ENCODE measurements at places on chromosomes 1 and 21.
A peak's percentile ranks its signal among the peaks of the same experiment; 100 is the strongest.

DNA sequence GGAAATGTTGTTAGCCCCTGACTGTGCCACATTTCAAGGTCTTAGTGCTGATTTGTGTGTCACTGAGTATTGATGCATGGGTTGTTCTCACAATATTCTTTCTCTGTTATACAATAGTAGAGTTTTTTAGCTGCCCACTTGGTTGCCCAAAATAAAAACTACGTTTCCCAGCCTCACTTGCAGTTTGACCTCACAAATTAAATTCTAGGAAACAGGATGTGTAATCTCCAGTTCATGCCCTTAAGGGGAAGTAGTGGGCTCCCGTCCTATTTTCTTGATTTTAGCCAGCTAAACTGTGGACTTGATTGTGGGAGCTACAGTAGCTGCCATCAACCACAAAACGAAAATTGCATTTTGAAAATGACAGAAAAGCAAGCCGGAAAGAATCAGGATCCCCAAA is 27.3 kb upstream of the LAMC1 start:
- no peak for DNase-seq

DNA sequence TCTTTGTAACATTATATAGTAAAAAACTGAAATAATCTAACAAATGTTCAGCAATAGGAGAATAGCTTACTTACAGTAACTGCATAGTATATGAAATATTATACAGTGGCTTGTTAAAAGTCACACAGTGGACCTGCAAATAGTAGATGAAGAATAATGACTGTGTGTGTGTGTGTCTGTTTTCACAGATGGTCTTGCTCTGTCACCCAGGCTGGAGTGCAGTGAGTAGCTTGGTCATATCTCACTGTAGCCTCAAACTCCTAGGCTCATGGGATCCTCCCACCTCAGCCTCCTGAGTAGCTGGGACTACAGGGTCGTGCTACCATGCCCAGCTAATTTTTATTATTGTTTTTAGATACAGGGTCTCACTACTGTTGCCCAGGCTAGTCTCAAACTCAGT is 67.3 kb upstream of the KIAA1614 start:
- no peak for DNase-seq

DNA sequence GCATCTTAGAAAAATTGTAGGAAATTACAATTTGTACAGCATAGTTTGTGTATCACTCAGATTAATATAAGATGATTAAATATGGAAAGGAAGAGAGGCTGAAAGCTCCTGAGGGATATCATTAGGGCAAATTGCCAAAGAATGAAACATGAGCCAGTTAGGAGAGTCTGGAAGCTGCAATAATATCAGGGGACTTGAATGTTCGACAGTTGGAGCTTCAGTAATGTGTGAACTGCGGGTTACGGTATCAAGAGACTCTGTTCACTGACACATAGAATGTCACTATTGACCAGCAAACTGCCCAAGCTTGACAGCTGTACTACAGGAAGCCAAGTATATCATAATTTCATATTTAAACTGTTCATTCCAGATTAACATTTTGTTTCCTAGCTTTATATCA is 157.2 kb downstream of the DENND1B start:
- DNase-seq, result no peak

GRCh38 chr1:38585971-38586370 is 273.6 kb downstream of the RRAGC start:
- DNase-seq, result no peak

GRCh38 chr1:21334214-21335087 is 44.2 kb upstream of the ECE1 start:
- peak; percentile 60 for DNase-seq

DNA sequence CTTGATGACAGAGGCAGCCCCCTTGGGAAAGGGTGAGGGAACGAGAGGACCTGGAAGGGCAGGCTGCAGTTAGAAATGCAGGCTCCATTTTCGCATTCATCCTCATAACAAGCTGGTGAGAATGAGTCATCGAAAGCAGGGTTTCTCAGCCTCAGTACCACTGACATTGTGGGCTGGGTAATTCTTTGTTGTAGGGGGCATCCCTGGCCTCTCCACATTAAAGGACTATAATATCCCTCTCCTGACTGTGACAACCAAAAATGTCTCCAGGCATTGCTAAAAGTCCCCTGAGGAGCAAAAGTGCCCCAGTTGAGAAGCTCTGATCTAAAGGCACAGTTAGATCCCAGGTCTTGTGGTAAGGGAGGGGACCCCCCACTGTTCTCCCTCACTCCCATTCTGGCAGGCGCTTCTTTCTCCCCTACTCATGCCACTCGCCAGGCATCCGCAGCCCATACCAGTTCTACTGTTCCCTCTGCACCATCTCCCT is 20.4 kb downstream of the KCNN3 start:
- DNase-seq, result no peak

GRCh38 chr21:24514081-24514733 is 1093.1 kb downstream of the MRPL39 start:
- no peak for DNase-seq

- no peak for DNase-seq
These were observed 34.2 kb upstream of the ABCD3 start for GRCh38 chr1:94383966-94384408.

- DNase-seq, result no peak
These were observed 67.0 kb upstream of the LRRC53 start for GRCh38 chr1:74579425-74579824.

GRCh38 chr21:37257511-37257966 is 9.6 kb downstream of the VPS26C start:
- DNase-seq, result peak; percentile 22

- no peak for DNase-seq
These were observed 1237.5 kb downstream of the AMY1C start for GRCh38 chr1:104987210-104987609.

DNA sequence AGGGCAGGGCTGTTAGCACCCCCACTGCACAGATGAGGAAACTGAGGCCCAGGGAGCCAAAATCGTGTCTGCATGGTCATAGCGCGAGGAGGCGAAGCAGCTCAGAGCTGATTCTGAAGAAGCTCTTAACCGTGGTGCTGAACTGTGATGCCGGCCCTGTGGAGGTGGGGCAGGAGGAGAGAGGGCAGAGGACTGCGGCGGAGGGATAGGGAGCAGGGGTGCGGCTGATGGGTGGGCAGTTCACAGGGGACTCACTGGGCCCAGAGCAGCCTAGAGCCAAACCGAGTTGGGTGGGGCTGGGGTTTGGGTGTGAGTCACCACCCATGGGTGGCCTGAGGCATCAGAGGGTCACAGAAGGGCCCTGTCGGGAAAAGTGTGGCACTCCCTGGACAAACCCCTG is 74.7 kb downstream of the RAP1GAP start:
- DNase-seq, result no peak

DNA sequence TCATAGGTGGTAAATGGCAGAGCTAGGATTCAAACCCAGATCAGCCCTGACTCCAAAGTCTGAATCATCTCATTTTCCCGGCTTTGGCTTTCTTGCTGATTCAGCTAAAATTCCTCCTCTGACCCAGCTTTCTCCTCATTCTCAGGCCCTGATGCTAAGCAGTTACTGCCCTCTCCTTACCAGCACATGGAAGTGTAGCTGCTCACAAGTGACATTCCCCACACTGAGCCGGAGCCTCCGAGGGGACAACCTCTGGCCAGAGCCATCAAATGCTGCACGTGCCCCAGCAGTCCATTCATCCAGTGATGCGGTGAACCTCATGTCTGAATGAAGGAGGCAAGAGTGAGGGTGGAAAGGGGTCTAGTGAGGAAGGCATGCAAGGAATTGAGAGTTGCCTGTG is 11.1 kb downstream of the ITGA10 start:
- no peak for DNase-seq

- no peak for DNase-seq
These were observed 5.5 kb upstream of the SNX27 start for GRCh38 chr1:151606384-151606783.

GRCh38 chr1:212186427-212187207 is 98.6 kb upstream of the PPP2R5A start:
- peak; percentile 70 for DNase-seq

DNA sequence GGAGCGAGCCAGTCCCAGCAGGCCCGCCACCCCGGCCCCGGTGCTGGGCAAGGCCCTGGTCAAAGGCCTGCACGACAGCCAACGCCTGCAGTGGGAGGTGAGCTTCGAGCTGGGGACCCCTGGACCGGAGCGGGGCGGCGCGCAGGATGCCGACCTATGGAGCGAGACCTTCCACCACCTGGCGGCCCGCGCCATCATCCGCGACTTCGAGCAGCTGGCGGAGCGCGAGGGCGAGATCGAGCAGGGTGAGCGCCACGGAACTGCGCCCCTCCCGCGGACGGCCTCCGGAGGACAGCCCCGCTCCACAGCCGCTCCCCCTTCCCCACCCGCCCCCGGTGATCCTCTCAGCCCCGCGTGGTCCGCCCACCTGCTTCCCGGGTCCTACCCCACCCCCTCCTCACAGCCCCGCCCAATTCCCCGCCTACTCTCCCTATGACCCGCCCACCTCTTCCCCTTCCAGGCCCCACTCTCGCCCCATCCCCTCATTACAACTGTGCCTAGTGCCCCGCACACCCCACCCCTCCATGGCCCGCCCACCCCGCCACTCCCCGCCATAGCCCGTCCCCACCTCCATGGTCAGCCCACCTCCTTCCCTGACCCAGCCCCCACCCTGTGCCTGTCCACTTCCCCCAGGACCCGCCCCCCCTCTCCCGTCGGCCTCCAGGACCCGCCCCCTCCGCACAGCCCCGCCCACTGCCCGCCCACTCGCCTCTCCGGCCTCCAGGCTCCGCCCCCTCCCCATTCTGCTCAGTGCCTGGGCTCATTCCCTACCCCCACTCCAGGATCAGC is 52.7 kb downstream of the VWA5B1 start:
- peak; percentile 81 for DNase-seq

GRCh38 chr1:165527251-165528007 is 16.4 kb upstream of the LRRC52 start:
- DNase-seq, result no peak

DNA sequence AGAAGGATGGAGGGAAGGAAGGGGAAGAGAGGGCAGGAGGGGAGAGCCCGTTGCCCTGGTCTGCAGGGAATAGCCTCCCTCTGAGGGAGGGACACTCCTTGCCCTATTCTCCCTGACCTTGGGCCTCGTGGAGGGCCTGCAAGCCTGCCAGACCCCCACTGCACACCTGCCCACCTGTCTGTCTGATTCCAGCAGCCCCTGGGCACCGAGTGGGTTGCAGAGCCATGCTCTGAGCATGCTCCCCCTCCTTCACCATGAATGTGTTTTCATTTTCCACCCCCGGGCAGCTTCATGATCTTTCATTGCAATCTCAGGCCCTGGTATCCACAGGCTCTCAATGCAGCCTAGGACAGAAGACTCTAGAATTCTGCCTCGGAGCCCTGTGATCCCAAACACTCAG is 5.1 kb upstream of the NPHP4 start:
- no peak for DNase-seq

GRCh38 chr1:60245324-60245723 is 171.8 kb upstream of the C1orf87 start:
- DNase-seq, result no peak

- no peak for DNase-seq
These were observed 5.1 kb downstream of the ECHDC2 start for GRCh38 chr1:52916241-52916975.

GRCh38 chr21:37176716-37177115 is 90.4 kb downstream of the VPS26C start:
- DNase-seq, result no peak

- DNase-seq, result no peak
These were observed 86.9 kb downstream of the KCNJ15 start for GRCh38 chr21:38343691-38344090.

GRCh38 chr1:233664804-233665574 is 51.1 kb downstream of the KCNK1 start:
- no peak for DNase-seq

- no peak for DNase-seq
These were observed 200.9 kb upstream of the IVNS1ABP start for GRCh38 chr1:185517808-185518419.

- no peak for DNase-seq
These were observed 34.7 kb downstream of the CRB1 start for GRCh38 chr1:197302775-197303174.

- DNase-seq, result peak; percentile 40
These were observed 17.5 kb downstream of the VASH2 start for GRCh38 chr1:212967801-212968200.

DNA sequence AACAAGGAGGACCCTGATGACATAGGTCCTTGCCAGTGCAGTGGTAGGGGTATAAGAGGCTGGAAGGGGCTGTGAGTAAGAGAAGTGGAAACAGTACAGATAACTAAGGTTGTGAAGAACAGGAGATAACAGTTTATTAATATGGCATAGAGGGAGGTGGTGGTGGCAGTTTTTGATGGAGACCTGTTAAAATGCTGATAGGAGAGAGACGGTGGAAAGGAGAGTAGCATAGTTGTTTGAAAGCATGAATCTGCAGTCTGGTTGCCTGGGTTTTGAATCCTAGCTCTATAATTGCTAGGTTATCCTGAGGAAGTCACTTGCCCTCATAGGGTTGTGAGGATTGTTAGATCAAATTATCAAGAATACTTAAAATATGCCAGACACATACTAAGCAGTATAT is 19.4 kb downstream of the LRRC41 start:
- no peak for DNase-seq

- DNase-seq, result peak; percentile 51
These were observed 3.0 kb downstream of the ARTN start for GRCh38 chr1:43936431-43937151.

DNA sequence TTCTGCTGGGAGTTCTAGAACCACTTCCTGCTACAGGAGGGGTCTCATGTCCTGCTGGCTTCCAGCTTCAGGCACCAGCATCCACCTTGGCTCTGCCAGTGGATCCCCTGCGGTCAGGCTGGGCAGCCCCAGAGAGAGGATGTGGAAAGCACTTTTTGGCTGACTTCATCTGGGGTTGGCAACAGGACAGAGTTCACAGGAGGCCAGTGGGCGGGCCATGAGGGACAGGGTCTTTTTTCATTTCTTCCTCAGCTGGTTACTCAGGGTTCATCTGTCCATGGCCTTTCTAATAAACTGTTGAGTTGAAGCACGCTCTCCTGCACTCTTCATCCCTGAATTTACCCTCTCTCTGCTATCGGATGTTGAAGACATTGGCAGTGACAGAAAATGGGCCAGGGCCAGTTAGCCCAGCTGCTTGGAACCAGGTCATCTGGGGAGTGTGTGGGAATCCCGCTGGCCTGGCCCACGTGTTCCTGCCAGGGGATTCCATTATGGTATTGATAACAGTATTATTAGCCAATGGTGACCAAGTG is 45.2 kb downstream of the RPS6KA1 start:
- no peak for DNase-seq

All from germinal center (tissue), 1 donor.